ENCODE measurements at places on chromosomes 1 and 21. TPM values are rescaled to one million over a fixed set of nuclear protein-coding genes. Genes with fewer than 3 reads are reported as not detected.

GRCh38 chr1:65138524-65138923 is 9.5 kb upstream of the AK4 start:
- no peak for DNase-seq

DNA sequence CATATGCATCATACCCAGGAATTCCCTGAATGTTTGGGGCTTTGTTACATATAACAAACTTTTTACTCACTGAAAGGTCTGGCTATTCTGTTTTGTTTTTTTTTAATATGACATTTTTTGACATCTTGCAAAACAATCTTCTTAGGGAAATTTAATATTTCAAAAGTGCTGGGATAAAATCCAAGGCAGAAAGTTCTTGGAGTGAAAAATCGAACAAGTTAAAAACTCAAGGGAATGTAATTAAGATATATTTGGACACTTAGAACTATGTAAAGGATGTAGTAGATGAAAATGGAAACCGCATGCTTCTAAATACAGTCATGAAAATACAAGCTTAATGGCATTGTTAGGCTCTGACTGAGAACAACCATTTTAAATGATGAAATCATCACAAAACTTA is 8.6 kb downstream of the CHODL start:
- DNase-seq = no peak

PRAMEF10 gene
- total RNA-seq = not detected

GRCh38 chr1:223618680-223619079 is 46.8 kb downstream of the CAPN8 start:
- no peak for DNase-seq

ANGPTL1 gene
- total RNA-seq = not detected
